NCI-H2107 (cell line): ENCODE measurements at places on chromosomes 7 and 10.

DNA sequence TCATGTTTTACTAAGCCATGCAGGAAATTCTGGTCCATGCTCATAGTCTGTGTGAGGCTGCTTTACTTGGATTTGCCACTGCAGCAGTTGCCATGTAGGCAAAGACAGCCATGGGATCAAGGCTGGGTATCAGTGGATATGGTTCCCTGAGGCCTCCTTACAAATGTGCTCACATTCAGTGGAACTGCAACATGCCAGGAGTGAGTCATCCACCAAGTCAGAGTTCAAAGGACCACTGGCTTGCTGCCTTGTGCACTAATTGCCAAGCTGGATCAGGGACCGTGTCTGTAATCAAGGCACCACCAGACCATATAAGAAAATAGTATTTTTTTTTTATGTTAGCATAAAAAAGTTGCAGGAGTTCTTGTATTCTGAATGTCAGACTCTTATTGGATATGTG lies 101.0 kb downstream of the CDCA7L start:
- no peak for DNase-seq

DNA sequence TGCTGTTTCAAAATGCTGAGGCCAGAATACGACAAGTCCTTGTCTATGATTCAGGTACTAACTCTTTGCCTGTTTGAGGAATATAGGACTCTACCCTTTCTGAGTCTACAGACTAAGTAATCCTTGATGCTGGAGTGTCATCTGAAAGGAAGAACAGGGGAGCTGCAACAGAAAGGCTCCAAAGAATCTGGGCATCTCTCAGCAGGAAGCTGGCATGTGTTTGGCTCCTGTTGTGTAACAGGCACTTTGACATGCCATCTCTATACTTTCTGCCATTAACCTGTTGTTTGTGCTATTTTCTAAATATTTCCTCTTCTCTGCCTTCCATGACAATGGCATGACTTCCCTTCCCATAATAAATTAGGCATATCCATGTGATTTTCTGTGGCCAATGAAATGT lies 409.5 kb downstream of the ADRA2A start:
- DNase-seq: no peak

DNA sequence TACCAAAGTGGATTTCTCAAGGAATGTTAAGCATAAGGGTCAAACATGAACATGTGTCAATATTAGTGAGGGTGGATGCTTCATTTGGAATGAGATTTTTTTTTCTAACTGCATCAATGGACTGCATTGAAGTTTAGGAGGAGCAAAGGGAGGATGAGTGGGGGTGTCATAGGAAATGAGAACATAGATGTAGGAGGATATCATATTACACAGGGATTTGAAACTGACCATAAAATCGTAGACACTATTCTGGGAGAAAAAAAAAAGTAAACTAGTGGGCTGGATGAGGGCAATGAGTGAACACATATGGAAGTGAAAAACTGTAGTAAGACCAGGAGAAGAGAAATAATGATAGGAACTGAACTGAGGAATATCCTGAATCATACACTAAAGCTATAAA lies 109.4 kb downstream of the SEMA3A start:
- DNase-seq: no peak

GRCh38 chr7:128030263-128030653 lies 979 bp downstream of the LRRC4 start:
- no peak for DNase-seq

DNA sequence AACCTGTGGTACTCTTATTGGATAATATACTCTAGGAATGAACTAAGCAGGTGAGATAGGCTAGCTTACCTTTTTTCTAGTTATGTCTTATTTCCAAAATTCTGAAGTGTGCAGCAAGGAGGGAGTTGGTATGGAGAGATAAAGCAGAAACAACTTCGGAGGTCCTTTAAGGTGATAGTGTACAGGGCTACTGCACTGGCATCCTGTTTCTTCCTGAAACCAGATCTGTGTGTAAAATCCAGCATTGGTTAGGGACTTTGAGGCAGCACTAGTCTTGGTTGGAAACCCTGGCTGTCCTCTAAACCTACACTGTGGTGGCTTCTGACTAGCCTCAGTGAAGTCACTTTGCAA lies 66.9 kb upstream of the STRIP2 start:
- DNase-seq: no peak

DNA sequence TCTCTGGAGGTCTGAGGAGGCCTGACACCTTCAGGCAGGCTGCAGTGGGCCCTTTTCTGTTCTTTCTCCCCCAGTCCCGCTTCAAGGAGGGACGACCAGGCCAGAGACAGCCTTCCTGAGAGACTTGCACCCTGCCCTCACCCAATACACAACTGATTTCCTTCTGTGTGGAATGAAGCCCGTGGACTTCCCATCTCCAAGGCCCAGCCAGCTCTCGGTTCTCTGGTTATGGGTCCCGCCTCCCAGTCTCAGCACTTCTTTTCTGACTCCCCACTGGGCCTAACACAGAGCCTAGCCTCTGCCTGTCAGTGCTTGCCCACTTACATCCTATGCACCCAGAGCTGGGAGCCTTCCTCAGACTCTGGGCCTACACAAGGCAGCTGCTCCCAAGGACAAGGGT lies 24.1 kb upstream of the ADCYAP1R1 start:
- no peak for DNase-seq

DNA sequence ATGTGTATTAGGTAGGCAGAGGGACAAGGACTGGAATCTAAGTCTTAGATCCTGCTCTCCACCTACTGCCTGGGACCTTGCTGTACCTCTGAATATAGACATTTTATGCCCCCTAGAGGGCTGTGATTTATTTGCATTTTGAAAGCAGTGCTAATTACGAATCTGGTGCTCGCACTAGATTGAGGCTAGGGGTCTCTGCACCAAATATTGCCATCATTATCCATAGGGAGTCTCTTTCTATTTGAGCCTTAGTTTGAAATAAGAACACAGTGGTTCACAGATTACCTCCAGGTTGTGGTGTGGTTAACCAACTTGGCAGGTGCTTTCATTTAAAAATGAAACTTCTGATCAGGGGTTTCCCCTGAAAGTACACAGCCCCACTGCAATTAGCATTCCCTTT lies 41.8 kb downstream of the CNNM1 start:
- DNase-seq: no peak

- no peak for DNase-seq
Measured at GRCh38 chr10:126058104-126058503, 161.7 kb downstream of the FANK1 start.

- no peak for DNase-seq
Measured at GRCh38 chr7:74143383-74143782, 30.8 kb upstream of the EIF4H start.

- no peak for DNase-seq
Measured at GRCh38 chr10:28411648-28412047, 108.8 kb upstream of the MPP7 start.

DNA sequence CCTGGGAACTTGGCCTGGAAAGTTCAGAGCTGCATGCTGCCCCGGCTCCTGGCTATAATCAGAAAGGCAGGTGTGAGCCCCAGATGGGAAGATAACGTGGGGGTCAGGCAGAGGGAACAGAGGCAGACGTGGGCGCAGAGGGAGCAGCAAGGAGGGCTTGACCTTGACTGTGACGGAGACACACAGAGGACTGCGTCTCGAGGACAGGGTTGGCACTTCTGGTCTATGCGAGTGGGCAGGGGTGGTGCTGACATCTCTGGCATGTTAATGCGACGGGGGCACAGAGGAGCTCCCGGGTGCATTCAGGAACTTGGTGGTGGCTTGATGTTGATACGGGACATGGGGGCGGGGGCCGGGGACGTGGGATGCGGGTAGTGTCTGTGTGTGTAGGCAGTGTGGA lies 232.1 kb upstream of the GRB10 start:
- DNase-seq: no peak

DNA sequence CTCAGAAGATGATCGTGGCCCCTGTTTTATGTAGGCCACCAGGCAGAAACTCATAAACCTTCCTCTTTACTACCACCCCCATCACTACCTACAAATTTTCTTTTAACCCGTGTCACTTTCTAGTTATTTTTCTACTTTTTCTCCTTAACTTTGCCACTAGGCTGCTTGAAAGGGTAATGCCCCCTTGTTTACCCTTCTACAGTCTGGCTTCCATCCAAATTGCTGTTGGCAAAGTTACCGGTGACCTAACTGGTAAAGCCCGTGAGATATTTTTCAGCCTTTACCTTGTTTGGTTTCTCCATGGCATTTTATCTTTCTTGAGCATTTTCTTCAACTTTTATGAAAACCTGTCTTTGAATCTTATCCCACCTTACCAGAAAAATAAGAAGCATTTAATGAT lies 153.0 kb downstream of the WNT2 start:
- no peak for DNase-seq

- no peak for DNase-seq
Measured at GRCh38 chr7:100059251-100059739, 9.7 kb downstream of the ZSCAN21 start.

- DNase-seq: no peak
Measured at GRCh38 chr10:76026905-76027304, 595.5 kb downstream of the LRMDA start.

DNA sequence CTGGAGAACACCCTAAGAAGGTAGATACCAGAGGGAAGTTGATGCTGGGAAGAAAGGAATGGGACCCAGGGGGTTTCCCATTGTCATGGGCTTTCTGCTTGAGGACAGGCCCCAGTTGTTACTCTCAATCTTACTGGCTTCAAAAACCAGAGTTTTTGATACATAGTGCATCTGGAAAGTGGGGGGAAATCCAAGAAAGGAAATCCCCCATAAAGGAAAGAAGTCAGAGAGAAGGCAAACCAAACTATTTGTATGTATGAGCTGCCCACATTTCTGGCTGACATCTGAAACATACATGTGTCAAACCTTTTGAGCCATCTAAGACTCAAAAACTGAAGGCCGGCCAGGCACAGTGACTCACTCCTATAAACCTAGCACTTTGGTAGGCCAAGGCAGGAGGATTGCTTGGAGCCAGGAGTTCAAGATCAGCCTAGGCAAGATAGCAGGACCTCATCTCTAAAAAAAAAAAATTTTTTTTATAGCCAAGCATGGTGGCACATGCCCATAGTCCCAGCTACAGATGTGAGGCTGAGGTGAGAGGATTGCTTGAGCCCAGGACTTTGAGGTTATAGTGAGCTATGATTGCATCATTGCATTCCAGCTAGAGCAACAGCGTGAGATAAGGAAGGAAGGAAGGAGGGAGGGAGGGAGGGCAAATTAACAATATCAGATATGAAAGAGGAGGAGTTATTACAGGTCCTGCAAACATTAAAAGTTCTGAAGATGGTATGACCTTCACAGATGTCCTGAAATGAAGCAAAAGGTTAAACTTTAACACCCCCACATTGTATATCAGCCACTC lies 6.7 kb upstream of the COA1 start:
- no peak for DNase-seq

GRCh38 chr10:129848696-129849451 lies 115.2 kb downstream of the EBF3 start:
- DNase-seq: no peak

GRCh38 chr10:58712982-58713381 lies 200.3 kb downstream of the BICC1 start:
- no peak for DNase-seq

DNA sequence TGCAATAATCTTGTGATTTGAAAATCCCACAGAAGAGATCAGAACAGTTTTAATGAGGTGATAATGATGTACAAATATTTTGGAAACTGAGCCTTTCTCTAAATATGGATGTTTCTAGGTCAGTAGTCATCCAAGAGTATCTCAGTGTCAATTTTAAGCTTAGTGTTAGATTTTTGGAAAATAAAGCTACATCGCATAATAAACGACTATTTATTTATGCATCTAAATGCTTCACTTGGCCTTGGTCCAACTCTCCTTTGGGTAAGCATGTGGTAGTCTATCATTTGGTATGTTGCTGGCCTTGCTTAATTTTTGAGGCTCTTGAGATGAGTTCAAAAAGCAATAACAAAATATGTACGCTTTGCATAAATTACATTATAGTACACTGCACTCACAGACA lies 5.4 kb upstream of the PPP1R9A start:
- DNase-seq: no peak

DNA sequence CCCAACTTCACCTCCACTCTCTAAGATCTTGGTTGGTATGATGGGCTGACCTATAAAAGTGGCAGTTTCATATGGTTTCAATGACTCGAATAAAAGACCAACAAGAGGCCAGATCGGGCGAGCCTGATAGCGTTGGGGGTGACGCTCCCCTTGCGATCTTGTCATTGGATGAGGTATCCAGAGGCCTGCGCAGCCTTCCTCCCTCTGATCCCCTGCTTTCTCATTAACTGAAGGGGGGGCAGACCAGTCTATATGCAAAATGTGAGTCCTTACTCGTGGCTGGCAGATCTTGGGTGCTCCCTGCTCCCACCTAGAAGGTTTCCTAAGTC lies 937 bp upstream of the COBL start:
- DNase-seq: no peak

DNA sequence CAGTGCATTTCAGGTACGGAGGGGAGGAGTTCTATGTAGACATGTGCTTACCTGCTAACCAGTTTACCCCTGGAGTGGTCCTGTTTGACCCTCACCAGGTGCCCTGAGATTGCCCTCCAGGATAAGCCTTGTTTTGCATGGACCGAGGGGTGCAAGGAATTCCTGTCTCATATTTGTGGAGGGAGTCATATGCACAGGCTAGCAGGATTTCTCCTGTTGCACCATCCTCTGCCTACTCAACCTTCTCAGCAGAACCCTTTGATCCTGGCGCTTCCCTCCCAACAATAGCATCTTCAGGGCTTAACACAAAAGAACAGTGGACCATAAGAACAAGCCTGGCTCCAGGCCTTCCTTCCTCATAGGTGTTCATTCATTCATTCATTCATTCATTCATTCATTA lies 7.2 kb downstream of the TRPV6 start:
- no peak for DNase-seq

- DNase-seq: no peak
Measured at GRCh38 chr7:49766966-49767365, 6.5 kb upstream of the VWC2 start.

GRCh38 chr7:113131367-113131766 lies 13.0 kb upstream of the SMIM30 start:
- no peak for DNase-seq

DNA sequence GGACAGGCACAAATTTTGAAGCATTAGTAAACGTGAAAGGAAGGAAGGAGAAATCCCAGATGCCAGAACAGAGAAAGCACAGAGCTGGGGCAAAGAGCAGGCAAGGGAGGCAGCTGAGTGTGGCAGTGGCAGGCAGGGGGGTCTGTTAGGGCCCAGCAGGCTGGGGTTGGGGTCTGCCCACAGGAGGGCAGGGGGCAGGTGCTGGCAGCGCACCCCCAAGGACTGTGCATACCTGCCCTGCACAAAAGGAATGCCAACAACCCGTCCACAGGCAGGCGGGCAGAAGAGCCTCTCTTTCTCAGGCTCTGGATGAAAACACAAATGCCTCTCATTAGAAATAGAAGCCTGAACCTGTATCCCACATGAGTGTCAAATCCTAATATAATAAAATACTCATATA lies 552.3 kb downstream of the PTPRN2 start:
- DNase-seq: no peak

- DNase-seq: no peak
Measured at GRCh38 chr7:128163473-128163872, 77.6 kb upstream of the LEP start.

DNA sequence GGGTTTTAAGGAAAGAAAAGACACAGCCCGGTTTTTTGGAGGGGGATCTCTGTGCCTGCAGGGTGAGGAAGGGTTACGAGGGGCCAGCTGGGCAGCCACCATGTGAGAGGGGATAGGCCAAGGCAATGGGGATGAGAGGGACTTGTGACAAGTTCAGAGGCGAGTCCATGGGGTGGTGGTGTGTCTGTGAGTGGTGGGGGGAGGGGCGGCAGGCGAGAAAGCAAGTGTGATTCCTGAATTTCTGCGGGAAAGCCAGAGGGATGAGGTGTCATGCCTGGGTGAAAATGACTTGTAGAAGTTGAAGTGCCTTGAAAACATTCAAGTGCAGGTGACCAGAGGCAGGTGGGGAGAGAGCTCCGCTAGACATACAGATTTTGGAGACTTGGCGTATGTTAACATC lies 61.0 kb upstream of the RNF32 start:
- DNase-seq: no peak

- no peak for DNase-seq
Measured at GRCh38 chr10:86139066-86139657, 227.4 kb downstream of the GRID1 start.
